HepG2 (cell line): ENCODE measurements at places on chromosomes 11 and 22. TPM values are rescaled to one million over a fixed set of nuclear protein-coding genes. Genes with fewer than 3 reads are reported as not detected.

GRCh38 chr11:102581066-102581465, 44.1 kb downstream of the MMP20 start:
- H3K4me1 ChIP-seq, result peaks cover 18% of the 10 kb centered on the region
- no peak overlapping the region for H3K27ac ChIP-seq
- no peaks in the 10 kb centered on the region for H3K27me3 ChIP-seq

DNA sequence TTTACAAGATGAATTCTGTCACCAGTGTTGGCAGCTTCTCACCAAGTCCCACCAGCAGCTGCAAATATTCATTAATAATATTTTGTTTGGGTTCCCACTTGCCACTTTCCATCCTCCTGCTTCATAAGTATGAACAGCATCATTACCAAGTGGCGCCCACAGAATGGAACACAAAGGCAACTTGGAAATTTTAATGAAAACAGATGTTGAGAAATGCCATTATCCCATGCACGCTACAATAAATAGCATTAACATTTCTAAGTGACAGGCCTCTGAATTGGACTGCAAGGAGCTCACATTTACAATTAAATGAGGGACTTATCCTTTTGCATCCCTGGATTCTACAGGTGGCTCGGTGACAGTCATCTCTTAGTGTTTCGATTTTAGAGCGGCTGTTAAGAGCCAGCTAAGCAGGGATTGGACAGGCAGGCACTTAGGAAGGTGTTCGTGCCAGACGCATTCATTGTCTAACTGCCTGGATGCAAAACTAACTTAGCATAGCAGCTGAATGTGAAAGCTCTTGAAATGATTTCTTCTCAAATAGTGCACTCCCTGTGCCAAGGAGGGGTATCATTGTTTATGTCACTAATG, 170.3 kb downstream of the KIRREL3 start:
- H3K27ac ChIP-seq, result no peak overlapping the region
- H3K36me3 ChIP-seq, result no peaks in the 10 kb centered on the region
- no peaks in the 10 kb centered on the region for H3K27me3 ChIP-seq

DNA sequence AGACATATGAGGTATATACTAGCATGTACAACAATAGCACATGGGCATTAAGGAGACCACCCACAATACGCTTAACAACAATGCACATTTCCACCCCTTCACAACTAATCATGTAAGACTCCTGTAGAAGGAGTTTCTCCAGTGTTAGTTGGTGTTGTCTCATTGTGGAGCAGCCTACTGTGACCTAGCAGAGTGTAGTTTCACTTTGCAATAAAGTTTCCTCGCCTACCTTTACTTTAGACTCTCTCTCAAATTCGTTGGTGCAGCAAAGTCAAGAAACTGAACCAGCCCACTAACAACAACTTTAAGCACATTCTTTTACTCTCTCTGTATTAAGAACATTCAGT, 863.6 kb downstream of the FAM181B start:
- no peaks in the 10 kb centered on the region for H3K27me3 ChIP-seq
- H3K36me3 ChIP-seq, result no peaks in the 10 kb centered on the region
- H3K27ac ChIP-seq, result no peak overlapping the region
- H3K4me3 ChIP-seq, result no peak overlapping the region
- DNase-seq, result no peak

DNA sequence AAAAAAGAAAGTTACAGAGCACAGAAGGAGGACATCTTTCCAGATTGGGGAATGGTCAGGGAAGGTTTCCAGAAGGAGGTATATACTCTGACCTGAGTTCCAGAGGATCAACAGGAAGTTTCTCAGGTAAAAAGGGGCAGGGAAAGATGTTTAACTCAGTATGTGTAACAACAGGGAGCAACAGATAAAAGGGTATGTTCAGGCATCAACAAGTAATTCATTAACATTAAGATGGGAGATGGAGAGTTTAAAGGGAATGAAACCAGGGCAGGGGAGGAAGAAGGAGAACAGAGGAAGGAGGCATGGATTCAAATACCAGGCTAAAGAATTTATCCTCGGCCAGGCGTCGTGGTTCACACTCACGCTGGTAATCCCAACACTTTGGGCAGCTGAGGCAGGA, 2.5 kb upstream of the DENND5A start:
- H3K4me3 ChIP-seq, result no peak overlapping the region
- no peaks in the 10 kb centered on the region; the same call in 2 of the 3 replicates for H3K27me3 ChIP-seq
- no peak overlapping the region for H3K27ac ChIP-seq
- DNase-seq, result no peak
- H3K36me3 ChIP-seq, result no peaks in the 10 kb centered on the region
- peaks cover 32% of the 10 kb centered on the region for H3K4me1 ChIP-seq

PDE2A gene
- not detected in 2 replicates for total RNA-seq

DNA sequence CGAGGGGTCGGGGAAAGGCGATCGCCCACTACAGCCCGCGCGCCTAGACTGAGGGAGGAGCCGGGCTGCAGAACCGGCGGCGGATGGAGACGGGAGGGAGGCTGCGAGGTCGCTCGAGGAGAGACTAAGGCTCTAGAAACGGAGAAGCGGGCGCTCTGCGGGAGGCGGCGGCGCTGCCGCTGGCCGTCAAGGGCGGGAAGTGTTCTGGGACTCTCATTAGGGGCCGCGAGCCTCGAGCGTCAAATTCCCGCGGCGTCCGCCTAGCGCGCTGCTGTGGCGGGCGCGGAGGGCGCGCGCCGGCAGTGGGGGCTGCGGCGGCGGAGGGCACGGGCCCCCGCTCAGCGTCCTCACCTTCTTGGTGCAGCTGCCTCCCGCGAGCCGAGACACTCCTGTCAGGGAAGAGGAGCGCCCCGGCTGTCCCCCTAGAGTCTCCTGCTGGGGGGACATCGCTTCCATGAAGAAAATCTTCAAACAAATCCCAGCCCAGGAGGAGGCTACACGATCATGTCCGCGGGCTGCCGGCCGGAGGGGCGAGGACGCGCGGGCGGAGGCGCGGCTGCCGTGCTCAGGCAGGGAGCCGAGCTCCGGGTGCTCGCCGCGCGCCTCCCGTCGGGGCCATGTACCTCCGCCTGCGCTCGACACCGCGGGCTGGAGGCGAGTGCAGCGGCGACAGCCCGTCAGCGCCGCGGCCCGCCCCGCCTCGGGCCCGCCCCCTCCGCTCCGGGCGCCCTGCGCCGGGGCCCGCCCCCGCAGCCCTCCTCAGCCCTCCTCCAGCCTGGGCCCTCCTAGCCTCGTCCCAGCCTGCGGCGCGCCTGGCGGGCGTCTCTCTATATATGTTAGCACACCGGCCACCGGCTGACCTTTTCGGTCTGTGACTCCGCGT, at the start of gene ARHGAP20:
TSS of gene ARHGAP20 (minus strand) at position 662 of the 883 bp plus-strand sequence. CDS start at position 456, 206 bp downstream.
- no peaks in the 10 kb centered on the region for H3K36me3 ChIP-seq
- peaks cover 2% of the 10 kb centered on the region; the same call in 1 of the 2 replicates for H3K27me3 ChIP-seq
- H3K4me3 ChIP-seq, result peak within 1 kb of the TSS; percentile 26; the same call in 1 of the 2 replicates
- no peaks in the 10 kb centered on the region for H3K4me1 ChIP-seq

- peaks cover 15% of the 10 kb centered on the region for H3K4me1 ChIP-seq
- no peak overlapping the region for H3K4me3 ChIP-seq
- no peak for DNase-seq
- H3K27me3 ChIP-seq, result no peaks in the 10 kb centered on the region
Observed at GRCh38 chr11:12160680-12161079, 50.3 kb downstream of the MICAL2 start.

- H3K4me3 ChIP-seq, result no peak overlapping the region
- no peaks in the 10 kb centered on the region for H3K36me3 ChIP-seq
- peak; percentile 58 for DNase-seq
- H3K4me1 ChIP-seq, result peaks cover 19% of the 10 kb centered on the region
- no peak overlapping the region for H3K27ac ChIP-seq
Observed at GRCh38 chr11:71580057-71581003, 2.3 kb downstream of the KRTAP5-11 start.

OR51B4 gene
- 0.11 and 0.22 TPM in 2 replicates for total RNA-seq

CFAP68 gene
- total RNA-seq, result 22.2 and 23.9 TPM in 2 replicates

GRCh38 chr22:24284747-24285203, 14.1 kb downstream of the SPECC1L start:
- no peak overlapping the region for H3K27ac ChIP-seq
- H3K4me1 ChIP-seq, result peaks cover 36% of the 10 kb centered on the region
- H3K27me3 ChIP-seq, result no peaks in the 10 kb centered on the region
- H3K36me3 ChIP-seq, result no peaks in the 10 kb centered on the region; the same call in 2 of the 3 replicates
- DNase-seq, result no peak

SMC1B gene
- not detected in 2 replicates for total RNA-seq

PAX6 gene
- total RNA-seq, result 0.15 TPM in 1 of 2 replicates, not detected in the other

POU2AF1 gene
- total RNA-seq, result 1.8 and 1.9 TPM in 2 replicates

RBM4 gene
- total RNA-seq, result 136 and 138 TPM in 2 replicates

- peaks cover 5% of the 10 kb centered on the region for H3K36me3 ChIP-seq
- no peaks in the 10 kb centered on the region for H3K4me1 ChIP-seq
- no peaks in the 10 kb centered on the region for H3K27me3 ChIP-seq
- no peak overlapping the region for H3K27ac ChIP-seq
- no peak overlapping the region for H3K4me3 ChIP-seq
Observed at GRCh38 chr11:17898782-17899181, 114.1 kb downstream of the SERGEF start.

DNA sequence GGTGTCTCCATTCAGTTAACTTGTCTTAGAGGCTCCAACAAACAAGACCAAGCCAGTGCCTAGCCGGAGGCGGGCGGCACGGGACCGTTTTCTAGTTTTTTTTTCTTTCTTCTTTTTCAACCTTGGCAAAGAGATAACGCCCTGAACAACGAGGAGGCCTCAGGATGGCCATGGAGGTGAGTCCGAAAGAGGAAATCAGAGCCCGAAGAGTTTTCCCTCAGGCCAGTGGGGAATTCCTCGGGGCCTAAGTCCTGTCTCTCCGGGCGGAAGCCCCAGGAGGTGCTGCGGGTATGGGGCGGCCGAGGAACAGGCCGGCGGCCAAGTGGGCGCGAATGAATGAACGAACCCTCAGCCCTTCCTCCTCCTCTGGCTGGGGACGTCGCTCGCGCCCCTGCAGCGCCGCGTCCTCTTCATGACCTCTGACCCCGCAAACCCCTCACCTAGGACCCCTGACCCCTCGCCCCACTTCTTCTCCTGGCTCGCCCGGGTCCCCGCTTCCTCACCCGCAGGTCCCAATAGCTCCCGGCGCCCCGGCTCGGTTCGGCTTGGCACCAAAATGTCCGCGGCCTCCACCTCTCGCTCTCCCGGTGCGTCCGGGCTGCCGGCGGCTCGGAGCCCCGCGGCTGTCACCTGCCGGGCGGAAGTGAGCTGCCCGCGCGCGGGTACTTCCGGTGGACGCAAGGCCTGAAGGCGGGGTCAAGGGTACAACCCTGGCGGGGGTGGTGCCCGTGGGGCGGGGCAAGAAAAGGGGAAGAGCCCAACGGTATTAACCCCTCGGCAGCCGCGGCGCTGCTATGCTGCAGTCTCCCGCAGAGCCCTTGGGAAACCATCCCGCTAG, at the start of gene AP1B1:
TSS of gene AP1B1 (minus strand) at position 650 of the 838 bp plus-strand sequence. CDS start 21,327 bp downstream, outside the sequence.
- H3K27me3 ChIP-seq, result no peaks in the 10 kb centered on the region
- H3K4me3 ChIP-seq, result peak within 1 kb of the TSS; percentile 68
- DNase-seq, result peak; percentile 90
- H3K27ac ChIP-seq, result peak within 1 kb of the TSS; percentile 49
- peaks cover 70% of the 10 kb centered on the region for H3K4me1 ChIP-seq

- no peak for DNase-seq
- H3K27me3 ChIP-seq, result peaks cover 33% of the 10 kb centered on the region; the same call in 1 of the 3 replicates
- no peak overlapping the region for H3K4me3 ChIP-seq
- peaks cover 14% of the 10 kb centered on the region for H3K4me1 ChIP-seq
Observed at GRCh38 chr11:1773131-1773993, 9.6 kb upstream of the CTSD start.

- no peak overlapping the region for H3K4me3 ChIP-seq
- no peak overlapping the region for H3K27ac ChIP-seq
- no peaks in the 10 kb centered on the region for H3K27me3 ChIP-seq
- H3K4me1 ChIP-seq, result no peaks in the 10 kb centered on the region
Observed at GRCh38 chr22:19207884-19208283, 29.3 kb upstream of the SLC25A1 start.

GRCh38 chr11:115919341-115920091, 415.3 kb upstream of the CADM1 start:
- no peak for DNase-seq
- H3K27me3 ChIP-seq, result peaks cover 3% of the 10 kb centered on the region; the same call in 1 of the 3 replicates
- no peak overlapping the region for H3K4me3 ChIP-seq
- no peak overlapping the region for H3K27ac ChIP-seq
- no peaks in the 10 kb centered on the region for H3K36me3 ChIP-seq

DNA sequence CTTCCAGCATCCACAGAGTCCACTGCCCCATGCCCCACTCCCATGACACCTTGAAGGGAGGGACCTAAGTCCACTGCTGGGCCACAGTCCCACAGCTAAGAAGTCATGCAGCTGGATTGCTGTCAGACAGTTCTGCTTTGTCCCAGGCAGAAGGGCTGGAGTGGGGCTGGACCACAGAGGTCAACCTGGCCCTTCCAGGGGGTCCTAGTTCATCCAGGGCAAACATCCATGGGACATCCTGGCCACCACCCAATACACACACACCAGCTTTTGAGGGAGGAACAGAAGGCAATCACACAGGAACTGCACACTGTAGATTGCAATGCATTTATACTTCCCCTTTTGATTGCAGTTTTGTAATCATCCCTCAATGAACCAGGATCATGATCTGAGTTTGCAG, 11.3 kb upstream of the APOL4 start:
- H3K36me3 ChIP-seq, result no peaks in the 10 kb centered on the region
- no peaks in the 10 kb centered on the region for H3K27me3 ChIP-seq
- no peak overlapping the region for H3K4me3 ChIP-seq
- H3K4me1 ChIP-seq, result peaks cover 67% of the 10 kb centered on the region
- H3K27ac ChIP-seq, result no peak overlapping the region
- DNase-seq, result peak; percentile 28

DNA sequence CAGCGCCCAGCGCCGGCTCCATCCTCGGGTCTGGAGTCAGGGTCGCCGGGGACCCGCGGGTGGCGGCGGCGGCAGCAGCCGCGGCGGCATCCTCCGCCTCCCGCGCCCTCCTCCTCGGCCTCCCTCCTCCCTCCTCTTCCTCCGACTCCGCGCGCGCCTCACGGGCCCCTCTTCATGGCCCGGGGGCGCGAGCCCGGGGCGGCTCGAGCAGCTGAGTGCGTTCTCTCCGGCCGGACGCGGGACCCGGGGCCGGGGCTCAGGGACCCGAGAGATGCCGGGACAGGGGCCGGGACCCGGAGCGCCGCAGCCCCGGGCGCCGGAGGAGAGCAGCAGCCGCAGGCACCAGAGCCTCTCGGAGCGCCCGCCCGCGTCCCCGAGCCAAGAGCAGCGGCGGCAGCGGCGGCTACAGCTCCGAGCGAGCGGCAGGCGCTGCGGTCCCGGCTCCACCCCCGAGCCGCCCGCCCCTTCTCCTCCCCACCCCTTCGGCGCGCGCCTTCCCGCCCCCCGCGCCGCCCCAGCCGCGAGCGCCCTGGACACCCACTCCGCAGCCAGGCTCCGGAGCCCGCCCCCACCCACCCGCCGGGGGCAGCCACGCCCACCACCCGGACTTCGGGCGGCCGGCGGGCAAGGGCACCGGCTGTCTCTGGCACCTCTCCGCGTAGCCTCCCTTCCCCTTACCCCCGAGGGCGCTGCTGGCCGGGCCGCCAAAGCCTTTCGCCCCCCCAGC, at the start of gene CHST1:
TSS of gene CHST1 (minus strand) at position 417 of the 727 bp plus-strand sequence. CDS start 14,699 bp downstream, outside the sequence.
- DNase-seq, result no peak
- no peak within 1 kb of the TSS for H3K27ac ChIP-seq
- no peaks in the 10 kb centered on the region for H3K4me1 ChIP-seq
- H3K27me3 ChIP-seq, result peaks cover 33% of the 10 kb centered on the region
